Stimulated activated CD8-positive, alpha-beta memory T cell treated with anti-CD3 and anti-CD28 coated beads, Interleukin-15, amount 100 ng/mL, for 4 hours (primary cell): ENCODE measurements at places on chromosomes 7 and 10.

DNA sequence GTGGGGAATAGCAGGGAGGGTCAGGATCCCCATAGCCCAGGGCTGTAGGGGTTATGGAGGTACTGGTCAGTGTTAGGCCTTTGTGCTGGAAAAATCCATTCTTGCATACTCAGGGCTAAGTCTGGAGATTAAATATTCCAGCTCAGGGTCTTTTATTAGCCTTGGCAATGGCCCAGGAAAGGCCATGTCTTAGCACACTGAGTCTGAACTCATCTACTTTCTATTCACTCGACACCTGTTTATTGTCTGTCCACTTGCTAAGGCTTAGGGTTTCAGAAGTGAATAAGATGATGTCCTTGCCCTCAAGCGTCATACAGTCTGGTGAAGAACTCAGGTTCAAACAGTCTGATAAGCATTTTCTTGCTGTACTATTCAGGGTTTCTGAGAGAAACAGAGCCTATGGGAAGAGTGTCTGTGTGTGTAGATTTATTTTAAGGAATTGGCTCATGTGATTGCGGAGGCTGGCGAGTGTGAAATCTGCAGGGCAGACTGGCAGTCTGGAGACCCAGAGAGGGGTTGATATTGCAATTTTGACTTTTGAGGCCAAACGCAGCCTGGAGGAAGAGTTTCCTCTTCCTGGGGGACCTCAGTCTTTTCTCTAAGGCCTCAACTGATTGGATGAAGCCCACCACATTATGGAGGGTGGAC is 135.8 kb downstream of the RAMP3 start:
- no peak for DNase-seq

DNA sequence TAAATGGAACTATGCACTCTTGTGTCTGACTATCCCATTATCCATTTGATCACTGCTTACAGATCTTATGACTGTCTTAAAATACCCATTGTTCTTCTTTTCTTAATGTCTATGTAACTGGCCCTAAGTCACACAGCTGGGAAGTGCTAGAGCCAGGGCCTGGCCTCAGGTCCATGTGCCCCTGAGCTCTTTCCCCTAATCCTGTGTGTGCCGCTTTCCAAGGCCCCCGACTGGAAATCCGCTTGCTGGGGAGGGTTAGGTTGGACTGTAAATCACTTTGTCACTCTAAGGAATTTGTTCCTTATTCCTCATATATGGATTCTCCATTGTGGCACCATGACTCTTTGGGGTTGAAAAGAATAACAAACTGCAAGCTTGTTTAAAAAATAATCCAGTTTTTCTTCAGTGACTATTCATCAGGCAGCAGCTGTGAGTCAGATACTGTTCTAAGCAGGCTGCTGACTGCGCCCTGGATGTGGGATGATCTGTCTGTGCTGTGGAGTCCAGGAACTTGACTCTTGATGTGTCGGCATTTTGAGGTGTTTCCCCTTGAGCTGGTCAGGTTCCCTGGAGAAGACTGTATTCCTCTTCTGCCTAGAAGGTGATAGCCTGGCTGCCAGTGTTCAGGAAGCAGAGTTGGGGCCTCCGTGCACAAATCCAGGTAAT is 236.3 kb downstream of the SDK1 start:
- DNase-seq = no peak

DNA sequence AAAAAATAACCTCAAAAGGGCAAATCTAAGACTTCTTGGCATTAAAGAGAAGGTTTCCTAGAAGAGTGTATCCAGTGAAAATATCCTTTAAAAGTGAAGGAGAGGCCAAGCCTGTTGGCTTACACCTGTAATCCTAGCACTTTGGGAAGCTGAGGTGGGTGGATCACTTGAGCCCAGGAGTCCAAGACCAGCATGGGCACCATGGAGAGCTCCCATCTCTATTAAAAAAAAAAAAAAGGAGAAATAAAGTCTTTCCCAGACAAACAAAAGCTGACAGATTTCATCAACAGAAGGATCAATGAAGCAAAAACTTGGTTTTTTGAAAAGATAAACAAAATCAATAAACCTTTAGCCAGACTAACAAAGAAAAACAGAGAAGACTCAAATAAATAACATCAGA is 67.6 kb upstream of the ZNF800 start:
- no peak for DNase-seq

DNA sequence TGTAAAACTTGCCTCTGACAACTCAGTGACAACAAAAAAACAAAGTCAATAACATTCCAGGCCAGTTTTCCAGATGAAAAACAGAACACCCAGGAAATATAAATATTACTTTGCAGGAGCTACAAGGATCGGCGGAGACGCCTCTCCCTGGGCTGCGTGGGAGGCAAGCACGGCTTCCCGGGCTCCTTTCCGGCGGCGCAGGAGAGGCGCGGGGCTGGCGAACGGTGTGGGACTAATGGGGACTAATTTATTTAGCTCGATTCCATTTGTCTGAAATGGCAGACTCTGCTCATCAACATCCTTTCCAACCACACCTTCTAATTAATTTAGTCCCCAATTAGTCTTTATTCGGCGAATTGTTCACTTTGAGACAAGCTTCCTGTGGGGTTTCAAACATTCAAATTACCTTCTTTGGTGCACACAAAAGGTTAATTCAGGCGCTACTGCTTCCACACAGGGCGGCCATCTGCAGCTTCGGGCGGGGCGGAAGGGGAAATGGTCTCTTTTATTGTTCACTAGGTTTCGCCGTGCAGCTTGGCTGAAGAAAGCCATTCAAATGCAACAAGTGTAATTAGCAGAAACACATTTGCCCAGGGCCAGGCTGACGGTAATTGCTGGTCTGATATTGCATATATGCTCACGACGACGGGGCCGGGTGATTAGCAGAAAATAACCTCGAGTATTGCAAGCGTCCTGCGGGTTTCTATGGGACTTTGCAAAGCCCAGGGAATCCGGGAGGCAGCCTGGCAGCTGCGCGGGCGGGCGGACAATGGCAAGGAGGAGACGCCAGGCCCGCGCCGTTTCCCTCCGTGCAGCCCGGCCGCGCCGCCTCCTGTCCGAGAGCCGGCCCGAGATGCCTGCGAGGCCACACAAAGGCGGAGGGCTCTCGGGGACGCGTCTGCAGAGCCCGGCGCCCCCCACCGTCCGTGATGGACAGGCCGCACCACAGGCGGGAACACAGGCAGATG is 270.1 kb downstream of the PTPRN2 start:
- DNase-seq = no peak

GRCh38 chr7:15178065-15178464 is 275.5 kb upstream of the DGKB start:
- no peak for DNase-seq

DNA sequence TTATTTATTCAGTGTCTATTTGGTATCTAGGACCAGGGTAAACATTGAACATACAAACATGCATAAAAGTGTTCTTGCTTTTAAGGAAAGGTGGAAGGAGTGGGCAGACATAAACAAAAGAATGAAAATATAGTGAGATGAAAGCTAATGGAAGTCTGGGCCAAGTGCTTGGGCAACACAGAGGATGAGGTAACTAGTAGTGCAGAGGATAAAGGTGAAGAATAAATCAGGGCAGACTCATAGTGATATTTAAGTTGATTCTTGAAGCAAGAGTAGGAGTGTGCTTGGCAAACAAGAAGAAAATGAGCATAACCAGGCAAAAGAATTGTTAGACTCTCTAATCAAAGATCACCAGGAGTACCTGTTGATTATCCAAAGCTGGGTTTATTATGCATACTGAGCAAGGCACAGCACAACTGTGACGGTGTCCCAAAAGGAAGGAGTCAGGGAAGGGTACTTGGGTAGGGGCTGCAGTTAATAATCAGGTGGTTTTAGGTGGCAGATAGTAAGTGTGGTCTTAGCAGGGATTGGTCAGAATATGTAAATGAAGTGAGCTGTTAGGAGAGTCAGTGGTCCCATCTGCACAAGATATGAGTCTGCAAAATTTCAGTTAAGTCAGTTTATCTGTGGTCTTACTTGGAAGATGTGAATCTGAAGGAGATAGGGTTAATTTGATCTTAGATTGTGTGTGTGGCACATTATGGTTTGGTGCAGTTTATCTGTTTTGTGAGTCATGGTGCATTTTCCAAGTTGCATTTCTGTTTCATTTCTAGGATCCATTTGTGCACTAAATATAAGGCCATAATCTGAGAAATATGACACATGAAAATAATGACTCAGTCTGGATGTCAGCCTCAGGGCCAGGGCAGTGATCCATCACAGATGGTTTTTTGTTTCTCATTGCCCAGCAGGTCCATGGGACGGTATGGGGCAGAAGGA is 30.6 kb upstream of the TAX1BP1 start:
- DNase-seq = no peak

- DNase-seq = no peak
These were observed 30.6 kb downstream of the CDCA7L start for GRCh38 chr7:21915140-21915539.

GRCh38 chr10:113056030-113056429 is 106.0 kb downstream of the TCF7L2 start:
- DNase-seq = no peak

DNA sequence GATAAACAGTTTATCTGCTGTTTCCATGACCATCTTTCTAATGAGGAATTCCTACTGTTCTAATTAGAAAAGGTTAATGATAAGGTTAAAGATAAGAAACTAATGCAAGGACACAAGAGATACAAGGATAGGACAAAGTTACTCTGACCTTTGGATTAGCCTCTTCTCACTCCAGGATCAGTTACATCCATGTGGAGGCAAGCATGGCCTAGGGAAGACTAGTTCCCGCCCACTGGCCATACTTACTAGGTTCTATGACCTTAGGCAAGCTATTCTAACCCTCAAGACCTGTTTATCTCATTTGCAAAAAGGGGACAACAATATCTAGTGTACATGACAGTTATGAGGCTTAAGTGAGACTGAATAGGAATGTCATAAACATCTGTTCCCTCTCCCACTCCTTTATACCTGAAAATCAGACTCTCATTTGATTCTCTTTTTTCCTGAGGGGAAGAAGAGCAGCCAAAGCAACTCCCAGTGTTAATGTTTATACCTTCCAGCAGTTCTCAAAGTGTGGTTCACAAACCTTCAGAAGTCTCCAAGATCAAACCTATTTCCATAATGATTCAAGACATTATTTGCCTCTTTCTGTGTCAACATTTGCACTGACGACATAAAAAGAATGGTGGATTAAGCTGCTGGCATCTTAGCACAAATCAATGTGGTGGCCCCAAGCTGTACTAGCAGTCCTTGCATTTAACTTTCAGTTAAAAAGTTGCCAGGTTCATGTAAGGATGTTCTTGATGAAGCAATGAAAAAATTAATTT is 72.0 kb downstream of the SRPK2 start:
- DNase-seq = no peak

DNA sequence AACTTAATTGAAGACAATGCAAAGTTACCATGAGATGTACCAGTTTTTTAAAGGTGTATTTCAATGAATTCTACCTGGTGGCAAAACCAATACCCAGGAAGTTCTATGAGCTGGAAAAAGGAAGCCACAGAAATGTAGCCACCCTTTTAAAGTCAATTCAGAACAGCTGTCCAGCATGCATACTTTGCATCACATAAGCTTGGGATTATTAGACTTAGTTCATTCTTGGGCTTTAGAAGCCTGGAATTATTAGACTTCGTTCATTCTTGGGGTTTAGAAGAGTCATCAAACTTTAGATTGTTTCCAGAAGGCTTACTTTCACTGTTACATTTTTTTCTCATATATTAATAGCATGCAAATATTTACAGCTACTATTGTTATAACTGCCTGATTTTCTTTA is 20.9 kb downstream of the SLC25A13 start:
- no peak for DNase-seq

DNA sequence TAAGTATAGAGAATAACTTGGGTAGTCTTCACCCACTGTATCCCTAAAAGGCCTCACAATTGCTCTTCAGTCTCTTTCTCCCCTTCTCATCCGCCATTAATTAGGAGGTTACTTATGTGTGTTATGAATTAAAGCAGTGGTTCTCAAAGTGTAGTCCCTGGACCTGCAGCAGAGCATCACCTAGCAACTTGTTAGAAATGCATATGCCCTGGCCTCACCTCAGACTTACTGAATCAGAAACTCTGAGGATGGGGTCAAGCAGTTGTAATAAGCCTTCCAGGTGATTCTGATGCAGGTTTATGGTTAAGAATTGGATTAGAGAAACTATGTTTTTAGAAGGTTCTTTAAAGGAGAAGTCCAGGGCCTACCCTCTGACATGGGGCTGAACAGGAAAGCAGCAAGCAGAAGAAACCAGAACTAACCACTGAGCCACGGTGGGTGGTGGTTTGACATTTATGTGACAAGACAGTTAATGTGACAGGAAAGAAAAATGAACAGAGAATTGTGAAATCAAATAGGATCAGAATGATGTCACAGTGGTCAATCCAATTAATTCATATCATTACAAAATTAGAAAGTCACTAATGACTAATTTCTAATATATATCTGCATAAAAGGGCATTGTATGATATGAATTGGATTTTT is 37.6 kb downstream of the ENTPD1 start:
- no peak for DNase-seq

GRCh38 chr7:41925946-41926345 is 223.1 kb upstream of the INHBA start:
- no peak for DNase-seq

- DNase-seq = no peak
These were observed 60.7 kb downstream of the ZRANB1 start for GRCh38 chr10:125002423-125003145.

DNA sequence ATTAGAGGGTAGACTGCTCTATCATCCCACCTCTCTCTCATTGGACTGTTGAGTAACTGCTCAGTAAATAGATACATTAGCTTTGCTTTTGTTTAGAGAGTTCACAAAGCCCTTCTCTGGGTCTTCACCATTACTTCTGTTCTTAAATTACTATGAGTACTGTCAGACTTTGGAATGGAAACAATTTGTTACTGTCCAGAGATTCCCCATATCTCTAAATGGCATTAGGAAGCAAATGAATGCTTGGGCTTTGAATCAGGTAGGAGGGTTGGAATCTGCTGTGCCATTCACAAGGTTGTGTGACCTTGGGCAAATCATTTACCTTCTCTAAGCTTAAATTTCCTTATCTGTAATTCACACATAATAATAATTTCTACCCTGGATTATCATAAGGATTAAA is 541.0 kb upstream of the FZD8 start:
- DNase-seq = no peak

GRCh38 chr7:32573110-32573687 is 77.9 kb downstream of the AVL9 start:
- DNase-seq = no peak

GRCh38 chr7:132825932-132826835 is 249.9 kb upstream of the PLXNA4 start:
- DNase-seq = no peak

GRCh38 chr7:157116762-157117161 is 22.0 kb upstream of the UBE3C start:
- no peak for DNase-seq

DNA sequence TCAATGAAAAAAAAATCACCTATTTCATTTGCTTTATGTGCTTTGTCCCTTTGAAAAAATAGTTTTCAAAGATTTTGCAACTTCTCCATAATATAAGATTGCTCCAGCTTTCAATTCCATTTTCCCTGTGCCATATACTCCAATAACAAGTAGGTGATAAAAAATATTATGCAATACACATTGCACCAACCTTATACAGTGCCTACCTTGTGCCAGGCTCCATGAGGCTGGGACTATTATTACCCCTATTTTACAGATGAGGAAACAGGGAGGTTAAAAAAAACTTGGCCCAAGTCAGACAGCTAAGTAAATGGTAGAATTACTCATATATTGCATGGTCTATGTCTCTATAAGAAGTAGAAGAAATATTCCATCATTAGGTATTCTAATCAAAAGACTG is 57.8 kb downstream of the BRAF start:
- no peak for DNase-seq
